ENCODE measurements at places on chromosomes 7 and 10. TPM values are rescaled to one million over a fixed set of nuclear protein-coding genes. Genes with fewer than 3 reads are reported as not detected.

DNA sequence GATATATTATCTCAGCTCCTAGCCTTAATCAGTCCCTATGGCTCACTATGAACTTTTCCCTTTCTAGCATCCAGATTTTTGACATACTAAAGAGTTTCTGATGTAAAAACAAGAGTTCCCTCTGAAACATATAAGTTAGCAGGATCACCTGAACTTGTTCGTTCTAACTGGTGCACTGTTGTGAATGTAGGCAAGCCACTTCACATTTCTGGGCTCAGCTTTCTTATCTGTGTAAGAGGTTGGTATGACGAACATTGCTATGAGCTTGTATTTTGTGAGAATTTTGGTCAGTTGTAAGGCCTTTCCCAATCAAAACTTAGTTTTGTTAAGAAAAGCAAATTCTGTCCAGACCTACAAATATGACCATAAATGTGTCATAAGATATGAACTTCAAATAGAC is 46.1 kb downstream of the MAGI2 start:
- no peak overlapping the region for H3K27ac ChIP-seq
- no peak for DNase-seq
- H3K36me3 ChIP-seq, result no peaks in the 10 kb centered on the region
- no peaks in the 10 kb centered on the region for H3K27me3 ChIP-seq
- no peaks in the 10 kb centered on the region for H3K4me1 ChIP-seq
- no peak overlapping the region for H3K4me3 ChIP-seq

GRCh38 chr10:91170418-91170817 is 50.0 kb upstream of the PCGF5 start:
- no peaks in the 10 kb centered on the region for H3K36me3 ChIP-seq
- H3K27ac ChIP-seq, result no peak overlapping the region
- no peaks in the 10 kb centered on the region for H3K4me1 ChIP-seq
- DNase-seq, result no peak
- H3K27me3 ChIP-seq, result peaks cover 4% of the 10 kb centered on the region

TES gene
- 61.7 TPM for polyA plus RNA-seq

DNA sequence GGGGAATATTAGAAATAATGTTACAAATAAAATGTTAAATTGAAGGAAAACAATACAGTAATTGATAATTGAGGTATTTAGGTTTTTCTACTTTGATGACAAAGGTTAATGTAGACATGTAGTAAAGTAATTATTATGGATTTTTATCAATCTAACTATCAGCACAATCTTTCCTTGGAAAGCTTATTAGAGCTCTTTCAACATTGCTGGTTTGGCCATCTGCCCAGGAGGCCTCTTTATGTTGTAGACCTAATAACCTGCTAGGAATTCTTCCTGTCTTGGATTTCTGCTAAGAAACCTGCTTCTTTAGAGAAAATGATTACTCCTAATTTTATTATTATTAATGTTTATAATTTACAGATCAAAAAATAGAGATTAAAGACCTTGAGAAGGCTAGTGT is 78.9 kb downstream of the CHRM2 start:
- H3K4me1 ChIP-seq, result no peaks in the 10 kb centered on the region
- H3K36me3 ChIP-seq, result no peaks in the 10 kb centered on the region
- DNase-seq, result no peak
- H3K27me3 ChIP-seq, result no peaks in the 10 kb centered on the region
- H3K4me3 ChIP-seq, result no peak overlapping the region
- no peak overlapping the region for H3K27ac ChIP-seq

DNA sequence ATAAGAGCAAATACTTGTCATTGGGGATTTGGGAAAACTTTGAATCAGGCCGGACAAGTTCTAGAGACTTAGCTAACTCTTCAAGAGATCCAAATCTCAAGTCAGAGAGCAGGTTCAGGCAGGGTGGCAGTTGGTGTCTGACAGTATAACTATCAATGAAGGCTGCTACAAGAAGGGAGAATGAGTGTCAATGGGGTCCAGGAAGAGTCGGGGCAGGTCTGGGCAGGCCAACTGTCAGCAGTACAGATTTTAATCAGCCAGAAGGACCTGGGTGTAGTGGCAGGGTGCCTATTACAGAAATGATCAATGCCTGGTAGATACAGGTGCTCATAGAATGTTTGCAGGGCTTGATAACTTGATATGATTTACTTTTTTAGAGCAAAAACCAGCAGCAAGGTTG is 751.1 kb downstream of the GRM8 start:
- DNase-seq, result no peak
- H3K4me3 ChIP-seq, result no peak overlapping the region
- no peaks in the 10 kb centered on the region for H3K36me3 ChIP-seq
- no peaks in the 10 kb centered on the region for H3K4me1 ChIP-seq

GBX1 gene
- polyA plus RNA-seq, result not detected

DNA sequence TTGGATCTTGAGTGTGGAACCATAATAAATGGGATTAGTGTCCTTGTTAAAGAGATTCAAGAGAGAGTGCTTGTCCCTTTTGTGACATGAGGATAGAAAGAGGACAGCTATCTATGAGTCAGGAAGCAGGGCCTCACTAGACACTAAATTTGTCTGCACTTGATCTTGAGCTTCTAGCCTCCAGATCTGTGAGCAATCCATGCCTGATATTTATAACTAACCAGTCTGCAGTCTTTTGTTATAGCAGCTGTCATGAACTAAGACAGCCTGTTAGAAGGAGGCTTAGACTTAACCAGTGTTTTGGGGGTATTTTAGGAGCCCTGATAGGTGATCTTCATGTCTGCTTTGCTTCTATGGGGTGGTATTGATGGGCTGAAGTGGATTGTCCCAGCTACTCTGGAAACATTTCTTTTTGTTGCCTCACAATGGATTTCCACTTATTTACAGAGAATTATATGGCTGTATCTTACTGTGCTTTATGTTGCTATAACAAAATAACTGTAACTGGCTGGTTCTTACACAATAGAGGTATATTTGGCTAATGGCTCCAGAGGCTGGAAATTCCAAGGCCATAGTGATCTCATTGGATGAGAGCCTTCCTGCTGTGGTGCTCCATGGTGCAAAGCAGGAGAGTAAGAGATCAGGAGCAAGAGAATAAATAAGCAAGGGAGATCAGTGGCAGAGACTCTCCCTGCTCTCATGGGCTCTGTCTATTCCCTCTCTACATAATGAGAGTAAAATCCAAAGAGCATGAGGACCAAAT is 23.4 kb upstream of the AKR1C3 start:
- no peaks in the 10 kb centered on the region for H3K27me3 ChIP-seq
- no peak for DNase-seq
- no peak overlapping the region for H3K27ac ChIP-seq
- no peaks in the 10 kb centered on the region for H3K36me3 ChIP-seq
- H3K4me1 ChIP-seq, result no peaks in the 10 kb centered on the region

TWIST1 gene
- polyA plus RNA-seq, result not detected

Data from CD14-positive monocyte (primary cell).